Astrocyte of the cerebellum (primary cell): ENCODE measurements at places on chromosomes 2 and 18.

- DNase-seq: no peak
Observed at GRCh38 chr2:148103946-148104345, 83.1 kb downstream of the MBD5 start.

DNA sequence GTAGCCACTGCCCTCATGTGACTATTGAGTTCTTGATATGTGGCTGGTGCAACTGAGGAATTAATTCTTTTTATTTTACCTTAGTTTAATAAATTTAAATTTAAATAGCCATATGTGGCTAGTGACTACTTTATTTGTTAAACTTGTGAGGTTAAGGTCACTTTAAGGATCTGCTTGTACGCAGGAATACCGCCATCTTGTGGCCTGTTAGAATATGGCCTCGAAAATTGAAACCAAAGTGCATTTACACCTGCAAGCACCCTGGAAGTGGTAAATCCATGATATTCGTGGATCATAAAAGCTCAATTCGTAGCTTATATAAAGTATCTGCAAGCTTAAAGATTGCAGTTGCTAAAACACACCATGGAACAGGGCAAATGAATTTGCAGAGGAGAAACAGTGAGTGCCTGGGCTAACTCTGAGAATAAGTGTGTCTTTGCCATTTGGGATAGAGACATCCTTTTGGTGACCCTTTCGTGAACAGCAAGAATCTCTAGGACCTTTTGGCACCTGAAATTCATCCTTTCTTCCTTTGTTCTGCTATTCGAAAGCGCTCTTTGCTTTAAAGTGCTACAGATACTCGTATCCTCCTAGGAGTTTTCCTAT lies 59.9 kb upstream of the REG3A start:
- DNase-seq: peak; percentile 22

GRCh38 chr2:107068069-107068916 lies 182.3 kb upstream of the ST6GAL2 start:
- DNase-seq: no peak

DNA sequence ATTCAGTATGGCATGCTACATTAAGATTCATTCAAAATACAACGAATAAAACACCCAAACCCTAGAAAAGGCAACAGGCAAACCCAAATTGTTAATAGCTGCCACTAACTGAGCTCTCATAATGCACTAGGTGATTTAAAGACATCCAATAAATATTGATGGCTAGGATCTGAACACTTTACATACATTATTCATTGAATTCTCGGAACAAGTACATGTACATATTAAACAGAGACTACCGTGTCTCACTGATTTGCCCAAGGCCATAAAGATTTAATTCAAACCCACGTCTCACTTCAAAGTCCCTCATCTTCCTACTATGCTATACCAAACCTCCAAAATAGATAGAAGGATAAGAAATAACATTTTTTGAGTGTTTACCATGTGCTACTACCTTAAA lies 42.1 kb downstream of the THOC1 start:
- DNase-seq: no peak

DNA sequence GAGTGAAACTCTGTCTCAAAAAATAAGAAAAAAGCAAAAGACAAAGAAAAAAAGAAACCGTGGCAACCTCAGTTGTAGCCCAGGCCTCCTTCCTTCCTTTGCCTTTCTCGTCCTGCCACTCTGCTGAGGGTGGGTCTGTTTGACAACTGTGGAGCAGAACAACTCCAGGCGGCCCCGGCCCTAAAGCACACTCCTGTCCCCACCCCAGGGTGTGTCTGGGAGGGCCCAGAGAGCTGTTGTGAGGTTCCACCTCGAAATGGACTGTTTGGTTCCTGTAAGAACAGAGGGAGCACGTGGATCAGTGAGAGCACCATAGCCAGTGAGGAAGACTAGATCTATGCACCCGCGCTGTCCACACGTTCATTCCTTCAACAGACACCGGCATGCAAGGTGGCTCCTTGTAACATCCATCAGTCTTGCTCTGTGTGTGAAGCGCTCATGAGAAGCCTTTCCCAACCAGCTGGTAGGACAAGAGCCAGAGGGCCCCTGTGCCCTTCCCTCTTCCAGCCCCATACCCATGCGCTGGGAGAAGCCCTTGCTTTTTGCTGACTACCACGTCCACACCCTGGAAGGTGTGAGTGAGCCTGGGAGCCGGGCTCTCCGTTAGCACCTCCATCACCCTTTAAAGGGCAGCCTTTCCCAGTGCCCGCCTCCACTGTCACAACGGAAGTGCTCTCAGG lies 61.6 kb downstream of the SOWAHC start:
- no peak for DNase-seq

DNA sequence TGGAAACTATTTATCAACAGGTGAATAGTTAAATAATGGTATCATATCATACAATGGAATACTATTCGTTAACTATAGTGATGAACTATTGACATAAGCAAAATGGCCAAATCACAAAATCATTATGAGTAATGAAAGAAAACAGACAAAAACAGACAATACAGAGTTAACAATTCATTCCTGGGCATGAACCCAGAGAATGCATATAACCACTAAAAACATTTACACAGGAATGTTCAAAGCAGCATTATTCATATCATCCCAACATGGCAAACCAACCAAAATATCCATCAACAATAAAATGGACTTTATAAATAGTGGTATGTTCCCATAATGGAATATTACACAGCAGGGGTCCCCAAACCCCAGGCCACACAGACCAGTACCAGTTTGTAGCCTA lies 131.2 kb upstream of the CYP1B1 start:
- peak; percentile 62 for DNase-seq

- DNase-seq: no peak
Observed at GRCh38 chr2:217660423-217660822, 342.4 kb downstream of the TNS1 start.

DNA sequence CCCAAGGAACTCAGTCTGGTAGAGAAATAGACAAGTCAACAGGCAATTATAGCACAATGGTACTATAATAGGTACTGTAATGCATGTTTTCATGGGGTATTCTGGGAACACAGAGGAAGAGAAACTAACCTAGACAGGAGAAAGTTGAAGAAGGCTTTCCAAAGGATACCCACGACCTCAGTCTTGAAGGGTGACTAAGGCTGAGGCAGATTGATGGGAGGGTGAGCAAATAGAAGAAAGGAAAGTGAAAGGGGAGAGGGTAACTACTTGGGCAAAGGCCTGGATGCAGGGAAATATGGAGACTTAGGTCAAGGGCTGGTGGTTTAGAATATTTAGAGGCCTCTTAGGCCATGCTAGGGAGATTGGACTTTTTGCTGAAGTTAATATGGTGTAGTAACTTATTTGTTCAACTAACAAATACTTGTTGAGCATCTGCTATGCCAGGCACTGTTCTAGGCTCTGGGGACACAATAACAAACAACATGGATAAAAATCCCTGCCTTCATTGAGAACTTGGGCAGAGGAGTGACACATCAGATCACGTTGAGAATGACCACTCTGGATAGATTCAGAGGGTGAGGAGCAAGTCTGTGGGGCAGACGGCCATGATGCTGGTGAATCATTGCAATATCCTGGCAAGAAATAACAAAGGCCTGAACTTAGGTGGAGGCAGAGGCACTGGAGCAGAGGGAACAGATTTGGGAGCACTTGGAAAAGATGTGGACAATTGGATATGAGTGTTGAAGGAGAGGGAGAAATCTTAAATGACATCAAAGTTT lies 56.4 kb downstream of the PLB1 start:
- DNase-seq: peak; percentile 6

- DNase-seq: no peak
Observed at GRCh38 chr2:101843048-101843447, 145.5 kb downstream of the MAP4K4 start.

GRCh38 chr2:128289439-128289838 lies 29.2 kb downstream of the HS6ST1 start:
- no peak for DNase-seq

DNA sequence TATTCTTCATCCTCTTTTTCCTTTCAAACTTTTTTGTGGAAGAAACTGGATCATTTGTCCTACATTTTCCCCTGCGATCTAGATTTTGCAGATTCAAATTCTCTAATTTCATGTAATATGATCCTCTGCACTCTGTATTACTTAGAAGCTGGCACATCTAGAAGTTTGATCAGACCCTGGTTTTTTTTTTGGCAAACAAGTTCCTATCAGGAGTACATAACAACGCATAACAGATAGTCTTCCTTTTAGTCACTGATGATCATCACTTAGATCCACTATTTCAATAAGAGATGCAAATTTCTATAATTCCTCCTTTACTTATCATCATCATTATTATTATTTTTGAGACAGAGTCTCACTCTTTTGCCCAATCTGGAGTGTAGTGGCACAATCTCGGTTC lies 117.1 kb downstream of the CDH2 start:
- DNase-seq: no peak

GRCh38 chr2:4483050-4483449 lies 779.7 kb downstream of the DCDC2C start:
- DNase-seq: no peak

- peak; percentile 57 for DNase-seq
Observed at GRCh38 chr18:46859855-46860254, 57.5 kb downstream of the PIAS2 start.

DNA sequence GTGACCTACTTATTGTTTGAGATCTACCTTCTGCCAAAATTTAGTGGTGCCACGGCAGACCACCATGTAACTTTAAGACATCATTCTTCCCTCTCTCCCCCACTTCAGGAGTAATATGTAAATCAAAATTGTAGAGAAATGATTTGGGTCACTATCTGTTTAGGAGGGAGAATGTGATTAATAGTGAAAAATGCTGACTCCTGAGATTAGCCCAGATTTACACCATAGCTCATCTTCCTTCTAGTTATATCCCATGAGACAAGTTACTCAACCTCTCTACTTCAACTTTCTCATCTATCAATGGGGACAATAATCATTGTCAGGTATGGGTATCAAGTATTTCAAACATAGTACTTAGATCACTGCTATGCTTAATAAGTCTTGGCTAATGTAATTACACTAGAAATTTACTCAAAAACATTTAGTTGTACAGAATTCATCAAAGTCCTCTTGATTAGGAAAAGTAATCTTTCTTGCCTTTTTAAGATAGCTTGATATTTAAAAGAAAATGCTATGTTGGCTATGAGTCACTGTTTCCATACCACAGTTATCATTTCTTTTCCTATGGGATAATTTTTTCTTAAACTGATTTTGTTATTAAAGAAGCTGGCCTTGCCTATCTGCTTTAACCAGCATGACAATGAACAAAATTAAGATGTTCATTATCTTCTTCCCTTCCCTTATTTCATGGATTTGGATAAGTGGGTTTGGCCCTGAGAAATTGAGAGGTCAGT lies 1038.9 kb upstream of the ZEB2 start:
- no peak for DNase-seq

- DNase-seq: peak; percentile 92
Observed at GRCh38 chr2:170812710-170813600, 3.7 kb upstream of the GAD1 start.
